ENCODE measurements at places on chromosomes 16 and 17.
A peak's percentile ranks its signal among the peaks of the same experiment; 100 is the strongest.

- H3K4me1 ChIP-seq, result peaks cover 42% of the 10 kb centered on the region
- peak; percentile 67 for DNase-seq
- no peaks in the 10 kb centered on the region for H3K36me3 ChIP-seq
- no peaks in the 10 kb centered on the region for H3K27me3 ChIP-seq
Measured at GRCh38 chr17:338442-339192, 14.0 kb downstream of the RPH3AL start.

GRCh38 chr17:81517339-81518112, 4.9 kb upstream of the ACTG1 start:
- peaks cover 67% of the 10 kb centered on the region for H3K4me1 ChIP-seq
- H3K27me3 ChIP-seq, result no peaks in the 10 kb centered on the region
- DNase-seq, result no peak
- H3K4me3 ChIP-seq, result peak overlapping the region; percentile 70
- no peak overlapping the region for H3K27ac ChIP-seq
- H3K36me3 ChIP-seq, result no peaks in the 10 kb centered on the region

DNA sequence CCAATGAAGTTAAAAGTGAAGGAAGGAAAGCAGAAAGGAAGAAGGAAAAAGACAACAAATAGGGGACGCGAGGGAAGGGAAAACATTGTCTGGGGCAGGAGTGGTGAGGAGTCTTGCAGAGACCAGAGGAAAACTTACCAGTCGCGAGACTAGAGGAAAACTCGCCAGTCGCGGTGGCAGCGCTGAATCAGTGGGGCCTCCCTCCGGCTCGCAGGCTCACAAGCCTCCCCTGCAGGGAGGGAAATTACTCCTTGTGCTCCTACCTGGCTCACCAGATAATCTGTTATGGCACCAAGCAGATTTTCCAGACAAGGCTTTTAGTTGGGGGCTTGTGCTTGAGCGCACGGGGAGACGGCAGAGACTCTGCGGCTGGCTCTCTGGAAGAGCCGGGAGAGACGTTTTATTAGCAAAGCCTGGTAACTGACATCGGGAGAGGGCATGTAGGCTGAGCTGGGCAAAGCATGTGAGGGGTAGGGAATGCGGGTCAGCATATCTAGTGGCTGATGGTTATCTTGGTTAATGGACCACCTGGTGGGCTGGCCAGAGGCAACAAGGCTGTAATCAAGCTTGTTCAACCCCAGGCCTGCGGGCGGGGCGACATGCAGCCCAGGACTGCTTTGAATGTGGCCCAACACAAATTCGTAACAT, 37.1 kb downstream of the LCMT1 start:
- H3K4me3 ChIP-seq, result no peak overlapping the region
- no peaks in the 10 kb centered on the region for H3K4me1 ChIP-seq
- DNase-seq, result no peak
- no peak overlapping the region for H3K27ac ChIP-seq
- H3K36me3 ChIP-seq, result peaks cover 70% of the 10 kb centered on the region
- H3K27me3 ChIP-seq, result no peaks in the 10 kb centered on the region

DNA sequence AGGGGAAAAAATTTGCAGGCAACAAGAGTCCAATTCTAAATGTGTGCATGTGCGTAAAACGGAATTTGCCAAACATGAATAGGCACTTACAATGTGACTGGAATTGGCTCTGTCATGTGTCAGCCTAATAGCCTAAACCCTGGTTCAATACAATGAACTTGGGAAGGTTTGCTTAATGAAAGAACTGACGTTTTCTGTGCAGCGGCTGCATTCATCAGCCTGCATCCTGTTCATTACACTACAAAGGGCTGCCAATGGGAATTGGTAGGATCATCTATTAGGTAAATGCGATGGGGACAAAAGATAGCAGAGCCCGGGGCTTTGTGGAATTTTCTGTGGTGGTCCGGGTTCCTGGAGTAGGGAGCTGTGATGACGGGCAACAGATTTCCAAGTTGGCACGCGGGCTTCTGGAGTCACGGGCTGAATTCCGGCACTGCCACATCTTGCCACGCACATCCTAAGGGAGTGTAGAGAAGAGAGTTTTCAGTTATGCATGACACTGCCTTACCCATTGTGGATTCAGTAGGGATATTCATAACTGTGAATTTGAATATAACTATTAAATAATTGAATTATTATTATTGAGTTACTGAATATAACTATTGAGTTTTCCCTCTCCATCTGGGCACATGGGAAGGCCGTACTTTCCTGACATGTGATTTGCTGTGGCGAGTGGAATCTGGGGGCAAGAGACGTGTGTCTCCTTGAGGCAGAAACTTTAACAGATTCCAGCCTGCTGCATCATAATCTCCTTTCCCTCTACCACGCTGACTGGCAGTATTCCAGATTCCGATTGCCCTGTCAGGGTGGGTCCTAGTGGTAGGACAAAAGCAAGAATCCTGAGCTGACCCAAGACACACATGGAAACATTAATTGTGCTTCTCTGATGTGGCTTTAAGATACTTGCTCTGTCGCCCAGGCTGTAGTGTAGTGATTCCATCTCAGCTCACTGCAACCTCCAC, 565.6 kb downstream of the WWOX start:
- H3K27ac ChIP-seq, result no peak overlapping the region
- DNase-seq, result no peak
- H3K27me3 ChIP-seq, result no peaks in the 10 kb centered on the region
- H3K36me3 ChIP-seq, result no peaks in the 10 kb centered on the region
- no peak overlapping the region for H3K4me3 ChIP-seq
- H3K4me1 ChIP-seq, result peaks cover 9% of the 10 kb centered on the region

DNA sequence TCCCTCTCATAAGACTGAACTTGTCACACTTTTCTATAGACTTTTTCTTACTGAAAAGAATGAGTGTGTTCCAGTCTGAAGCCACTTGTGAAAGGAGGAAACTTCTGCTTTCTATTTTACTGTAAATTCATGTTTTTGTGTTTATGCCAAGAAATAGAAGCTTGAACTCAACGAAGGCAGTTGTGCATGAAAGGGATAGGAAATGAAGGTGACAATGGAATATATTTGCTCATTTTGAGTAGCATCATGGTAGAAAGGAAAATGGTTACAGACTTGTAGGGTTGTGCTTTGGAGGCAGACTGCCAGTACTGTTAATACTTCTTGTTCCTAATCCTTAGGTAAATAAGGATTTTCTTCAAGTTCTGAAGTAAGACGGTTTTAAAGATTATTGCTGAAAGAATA, 8.1 kb downstream of the CLTC start:
- no peak overlapping the region for H3K4me3 ChIP-seq
- no peak for DNase-seq
- no peak overlapping the region for H3K27ac ChIP-seq
- peaks cover 61% of the 10 kb centered on the region for H3K4me1 ChIP-seq
- H3K36me3 ChIP-seq, result no peaks in the 10 kb centered on the region
- H3K27me3 ChIP-seq, result no peaks in the 10 kb centered on the region

DNA sequence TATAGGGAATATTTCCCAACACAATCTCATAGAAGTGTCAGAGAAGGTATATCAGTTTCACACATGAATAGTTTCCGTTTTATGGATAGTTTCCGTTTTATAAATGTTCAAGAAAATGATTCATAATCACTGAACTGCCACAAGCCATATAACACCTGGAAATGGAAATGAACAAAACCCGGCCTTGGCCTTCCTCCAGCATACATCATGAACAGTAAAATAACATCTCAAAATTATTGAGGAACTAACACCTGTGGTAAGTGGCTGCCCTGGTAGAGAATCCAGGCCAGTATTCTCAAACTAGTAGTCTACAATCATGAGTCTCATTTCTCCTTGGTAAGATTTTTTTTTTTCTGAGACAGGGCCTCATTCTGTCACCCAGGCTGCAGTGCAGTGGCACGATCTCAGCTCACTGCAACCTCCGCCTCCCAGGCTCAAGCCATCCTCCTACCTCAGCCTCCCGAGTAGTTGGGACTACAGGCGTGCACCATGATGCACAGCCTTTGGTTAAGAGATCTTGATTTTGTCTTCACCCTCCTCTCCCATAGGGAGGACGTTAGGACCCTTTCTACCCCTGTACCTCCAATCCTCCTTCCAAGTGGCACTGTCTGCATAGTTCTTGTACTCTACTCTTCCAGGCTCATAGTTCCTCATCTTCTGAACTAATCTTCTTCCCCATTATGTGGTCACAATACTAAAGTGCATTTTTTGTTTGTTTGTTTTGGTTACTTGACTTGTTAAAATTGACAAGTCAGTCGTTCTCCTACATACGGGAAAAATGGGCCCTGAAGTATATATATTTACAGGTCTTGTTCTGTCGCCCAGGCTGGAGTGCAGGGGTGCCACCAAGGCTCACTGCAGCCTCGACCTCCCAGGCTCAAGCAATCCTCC, 15.0 kb upstream of the RGS9 start:
- peak overlapping the region; percentile 80 for H3K4me3 ChIP-seq
- DNase-seq, result peak; percentile 37
- peak overlapping the region; percentile 91 for H3K27ac ChIP-seq
- peaks cover 13% of the 10 kb centered on the region for H3K4me1 ChIP-seq
- no peaks in the 10 kb centered on the region for H3K27me3 ChIP-seq
- H3K36me3 ChIP-seq, result no peaks in the 10 kb centered on the region

DNA sequence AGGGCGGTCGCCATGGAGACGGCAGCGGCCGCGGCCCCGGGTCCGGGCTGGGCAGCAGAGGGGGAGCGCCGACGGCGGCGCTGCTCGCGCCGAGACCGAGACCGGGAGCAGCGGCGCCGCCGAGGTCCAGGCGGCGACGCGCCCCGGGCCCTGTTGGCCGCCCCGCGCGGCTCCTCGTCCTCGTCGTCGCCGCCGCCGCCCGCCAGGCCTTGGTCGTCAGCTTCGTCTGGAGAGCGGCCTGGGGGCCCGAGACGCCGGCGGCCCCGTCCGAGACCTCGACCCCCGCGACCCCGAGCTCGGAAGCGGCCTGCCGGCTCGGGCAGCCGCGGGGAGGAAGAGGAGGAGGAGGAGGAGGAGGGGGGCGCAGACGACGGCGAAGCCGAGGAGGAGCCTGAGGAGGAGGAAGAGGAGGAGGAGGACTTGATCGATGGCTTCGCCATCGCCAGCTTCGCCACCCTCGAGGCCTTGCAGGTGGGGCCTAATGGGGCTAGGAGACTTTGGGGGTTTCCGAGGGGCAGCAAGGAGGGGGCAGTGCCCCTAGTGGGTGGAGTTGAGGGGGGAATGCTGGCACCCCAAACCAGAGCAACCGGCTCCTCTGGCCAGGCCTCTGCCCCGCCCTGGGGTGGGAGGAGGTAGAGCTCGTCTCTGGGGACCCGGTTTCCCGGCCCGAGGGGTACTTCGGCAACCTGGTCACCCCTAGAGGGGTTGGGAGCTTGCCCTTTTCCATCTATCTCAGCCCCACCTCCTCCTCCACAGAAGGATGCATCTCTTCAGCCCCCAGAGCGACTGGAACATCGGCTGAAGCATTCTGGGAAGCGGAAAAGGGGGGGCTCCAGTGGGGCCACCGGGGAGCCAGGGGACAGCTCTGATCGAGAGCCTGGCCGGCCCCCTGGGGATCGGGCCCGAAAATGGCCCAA, 1.5 kb downstream of the FBRS start:
- no peak for DNase-seq
- peak overlapping the region; percentile 97 for H3K27ac ChIP-seq
- H3K36me3 ChIP-seq, result peaks cover 53% of the 10 kb centered on the region
- H3K27me3 ChIP-seq, result no peaks in the 10 kb centered on the region
- H3K4me3 ChIP-seq, result peak overlapping the region; percentile 65

- no peak for DNase-seq
- H3K4me3 ChIP-seq, result no peak overlapping the region
- H3K27ac ChIP-seq, result peak overlapping the region; percentile 37
Measured at GRCh38 chr17:47952171-47953021, 5.3 kb downstream of the PRR15L start.

DNA sequence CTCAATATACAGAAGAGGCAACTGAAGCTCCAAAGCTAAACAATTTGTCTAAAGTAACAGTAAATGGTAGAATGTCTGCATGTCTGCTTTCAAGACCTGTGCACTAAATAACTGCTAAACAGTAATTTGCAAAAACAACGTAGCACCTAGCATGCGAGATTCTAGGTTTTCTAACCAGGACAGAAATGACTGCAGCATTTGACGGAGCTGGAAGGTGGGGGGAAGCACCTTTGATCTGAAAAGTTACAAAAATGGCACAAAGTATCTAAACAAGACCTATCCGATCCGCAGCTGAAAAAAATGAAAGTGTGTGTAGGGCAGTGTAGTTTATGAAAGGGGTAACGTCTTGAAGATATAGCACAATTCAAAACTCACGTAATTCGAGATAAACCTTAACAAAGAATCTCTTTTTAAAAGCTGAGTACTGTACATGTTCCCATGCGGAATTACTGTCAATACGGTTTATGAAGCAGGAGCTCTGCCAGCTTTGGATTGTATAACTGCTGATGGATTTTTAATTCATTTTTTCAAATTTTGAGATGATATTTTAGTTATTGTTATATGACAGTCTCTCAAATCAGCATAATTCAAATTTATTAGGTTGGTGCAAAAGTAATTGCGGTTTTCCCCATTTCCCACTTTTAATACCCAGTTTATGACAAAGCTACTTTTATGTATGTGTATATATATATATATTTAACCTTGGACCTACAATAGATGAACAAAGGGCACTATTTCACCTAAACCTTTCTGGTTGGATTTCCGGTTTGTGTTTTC, 1.2 kb upstream of the WIPI1 start:
- no peak for DNase-seq
- H3K4me1 ChIP-seq, result peaks cover 73% of the 10 kb centered on the region
- peak overlapping the region; percentile 72 for H3K4me3 ChIP-seq
- peak overlapping the region; percentile 84 for H3K27ac ChIP-seq
- H3K36me3 ChIP-seq, result no peaks in the 10 kb centered on the region

GRCh38 chr16:10154389-10154788, 27.8 kb downstream of the GRIN2A start:
- H3K4me3 ChIP-seq, result no peak overlapping the region
- no peaks in the 10 kb centered on the region for H3K27me3 ChIP-seq
- DNase-seq, result no peak

DNA sequence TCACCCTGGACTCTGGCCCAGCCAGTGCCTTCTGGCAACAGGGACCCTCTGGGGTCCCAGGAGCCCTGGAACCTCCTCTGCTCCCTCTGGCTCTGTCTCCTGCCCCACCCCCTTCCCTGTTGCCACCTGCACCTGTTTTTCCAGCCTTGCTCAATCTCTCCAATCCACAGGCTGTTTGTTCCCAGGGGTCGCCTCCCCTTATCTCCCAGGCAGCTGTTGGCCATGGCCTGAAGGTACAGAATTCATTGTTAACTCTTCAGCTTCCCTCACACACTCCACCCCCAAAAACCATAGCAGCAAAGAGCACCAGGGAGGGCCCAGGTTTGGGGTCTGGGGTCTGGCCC, 39.3 kb upstream of the TOB1 start:
- no peaks in the 10 kb centered on the region for H3K36me3 ChIP-seq
- no peaks in the 10 kb centered on the region for H3K27me3 ChIP-seq
- H3K27ac ChIP-seq, result peak overlapping the region; percentile 94
- H3K4me3 ChIP-seq, result no peak overlapping the region
- peaks cover 49% of the 10 kb centered on the region for H3K4me1 ChIP-seq
- DNase-seq, result no peak

- H3K4me3 ChIP-seq, result no peak overlapping the region
- H3K27ac ChIP-seq, result no peak overlapping the region
- no peaks in the 10 kb centered on the region for H3K36me3 ChIP-seq
- peaks cover 65% of the 10 kb centered on the region for H3K4me1 ChIP-seq
Measured at GRCh38 chr17:39602533-39603303, 5.0 kb downstream of the NEUROD2 start.
